ENCODE measurements at places on chromosomes 5 and 9.
A peak's percentile ranks its signal among the peaks of the same experiment; 100 is the strongest.

DNA sequence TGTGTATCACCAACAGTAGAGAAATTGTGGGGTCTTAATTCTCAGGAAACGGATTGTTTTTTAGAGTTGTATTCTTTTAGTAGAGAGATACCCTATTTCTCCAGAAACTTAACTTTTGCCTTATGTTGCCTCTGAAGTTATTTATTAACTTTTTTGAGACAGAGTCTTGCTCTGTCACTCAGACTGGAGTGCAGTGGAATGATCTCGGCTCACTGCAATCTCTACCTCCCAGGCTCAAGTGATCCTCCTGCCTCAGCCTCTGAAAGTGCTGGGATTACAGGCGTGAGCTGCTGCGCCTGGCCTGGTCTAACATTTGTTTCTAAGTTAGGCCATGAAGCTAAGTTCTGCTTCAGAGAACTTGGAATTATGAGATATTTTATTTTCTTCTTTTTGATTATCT, 75.0 kb downstream of the CFAP95 start:
- DNase-seq = no peak

GRCh38 chr5:134091626-134092121, 22.8 kb upstream of the TCF7 start:
- no peak for DNase-seq

GRCh38 chr9:134640506-134641172, 964 bp upstream of the COL5A1 start:
- DNase-seq = no peak

DNA sequence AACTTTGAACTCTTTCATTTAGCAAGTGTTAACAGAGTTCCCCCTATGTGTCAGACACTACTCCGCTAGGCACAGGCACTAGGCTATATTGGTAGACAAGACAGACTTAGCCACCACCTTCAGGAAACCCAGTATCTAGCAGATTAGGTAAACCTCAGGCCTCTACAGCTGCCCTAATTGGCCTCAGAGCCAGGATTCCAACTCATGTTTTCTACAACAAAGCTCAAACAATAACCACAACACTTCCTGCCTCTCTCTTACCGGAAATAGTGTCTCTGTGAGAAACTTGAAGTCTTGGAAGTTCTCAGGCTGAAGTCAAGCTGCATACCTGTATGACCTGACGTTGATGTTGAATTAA, 116.6 kb upstream of the SLC44A1 start:
- no peak for DNase-seq

- DNase-seq = no peak
Measured at GRCh38 chr5:117411701-117412100, 837.1 kb upstream of the SEMA6A start.

- DNase-seq = no peak
Measured at GRCh38 chr5:36450229-36451014, 148.7 kb upstream of the RANBP3L start.

GRCh38 chr9:75669721-75670120, 220.8 kb upstream of the PCSK5 start:
- no peak for DNase-seq

DNA sequence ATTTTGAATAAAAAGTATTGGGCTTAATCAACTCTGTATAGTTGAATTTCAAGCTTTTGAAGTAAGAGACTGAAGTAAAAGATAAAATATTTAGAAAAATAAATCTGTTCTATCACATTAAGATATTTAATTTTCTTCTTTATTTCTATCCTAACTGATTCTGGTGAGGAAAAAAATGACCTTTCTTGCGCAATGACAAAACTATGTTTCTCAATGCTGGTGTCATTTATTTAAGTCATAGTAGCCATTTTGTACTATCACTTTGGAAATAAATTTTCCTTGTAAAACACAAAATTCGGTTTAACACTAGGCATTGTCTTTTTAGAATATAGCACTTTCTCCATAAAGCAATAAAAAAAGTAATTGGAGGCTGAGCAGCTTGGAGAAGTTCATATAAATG, 728.0 kb downstream of the CDH9 start:
- no peak for DNase-seq

- DNase-seq = no peak
Measured at GRCh38 chr5:139282197-139282557, 11.4 kb upstream of the MATR3 start.

DNA sequence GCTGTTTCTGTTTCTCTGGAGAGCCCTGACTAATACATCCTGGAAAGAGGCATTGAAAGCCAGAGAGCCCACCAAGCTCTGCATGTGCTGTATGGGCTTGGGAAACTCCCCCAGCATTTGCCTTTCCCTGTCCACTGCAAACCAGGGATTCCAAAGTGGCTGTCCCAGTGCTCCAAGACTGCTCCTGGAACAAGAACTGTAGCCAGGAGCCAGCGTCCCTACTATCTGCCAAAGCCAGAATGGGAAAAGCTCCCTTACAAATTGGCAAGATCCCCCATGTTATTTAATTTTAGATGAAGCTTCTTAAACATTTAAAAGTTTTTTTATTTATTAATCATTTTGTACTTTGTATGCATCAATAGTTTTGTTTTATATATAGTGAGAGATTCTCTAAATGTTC, 263.2 kb downstream of the GABRB2 start:
- no peak for DNase-seq

- no peak for DNase-seq
Measured at GRCh38 chr9:109101810-109102209, 17.9 kb downstream of the TMEM245 start.

DNA sequence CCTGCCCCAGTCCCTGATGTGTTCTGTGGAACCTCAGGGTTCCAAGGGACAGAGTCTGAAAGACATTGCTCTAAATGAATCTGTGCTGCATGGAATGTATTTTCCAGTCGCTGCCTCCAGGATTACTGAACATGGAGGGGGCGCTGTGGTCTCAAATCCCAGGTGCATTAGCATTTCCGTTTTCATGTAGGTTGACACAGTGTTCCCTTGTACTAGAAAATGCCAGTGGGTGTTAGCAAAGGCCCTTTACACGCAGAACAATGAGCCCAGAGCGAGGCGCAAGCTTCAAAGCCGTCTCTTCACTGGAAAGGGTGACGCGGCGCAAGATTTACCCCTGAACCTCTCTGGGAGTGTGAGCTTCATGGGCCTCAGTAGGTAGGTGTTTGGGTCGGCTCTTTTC, 308.3 kb downstream of the SLIT3 start:
- DNase-seq = peak; percentile 11

GRCh38 chr5:151196556-151197290, 27.2 kb downstream of the CCDC69 start:
- no peak for DNase-seq

DNA sequence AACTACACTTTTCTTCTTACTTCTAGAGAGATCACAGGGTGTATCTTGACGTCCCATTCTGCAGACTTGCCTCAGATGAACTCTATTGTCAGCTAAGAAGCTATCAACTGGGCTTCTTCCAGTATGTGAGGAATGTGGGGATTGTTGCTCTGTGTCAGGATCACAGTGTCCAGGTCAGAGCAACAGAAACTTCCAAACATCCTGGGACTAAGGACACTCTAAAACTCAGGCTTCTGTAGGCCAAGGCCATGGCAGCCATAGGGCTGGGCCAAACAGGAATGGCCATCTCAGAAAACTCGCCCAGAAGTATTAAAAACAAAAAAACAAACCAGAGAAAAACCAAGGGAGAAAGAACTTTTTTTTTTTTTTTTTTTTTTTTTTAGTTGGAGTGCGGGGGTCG, 210.0 kb upstream of the CLINT1 start:
- no peak for DNase-seq

- no peak for DNase-seq
Measured at GRCh38 chr9:71984403-71984802, 73.0 kb downstream of the C9orf85 start.

GRCh38 chr9:122954253-122954691, 13.5 kb downstream of the RABGAP1 start:
- DNase-seq = peak; percentile 75
